ENCODE measurements at places on chromosomes 12 and 14.

DNA sequence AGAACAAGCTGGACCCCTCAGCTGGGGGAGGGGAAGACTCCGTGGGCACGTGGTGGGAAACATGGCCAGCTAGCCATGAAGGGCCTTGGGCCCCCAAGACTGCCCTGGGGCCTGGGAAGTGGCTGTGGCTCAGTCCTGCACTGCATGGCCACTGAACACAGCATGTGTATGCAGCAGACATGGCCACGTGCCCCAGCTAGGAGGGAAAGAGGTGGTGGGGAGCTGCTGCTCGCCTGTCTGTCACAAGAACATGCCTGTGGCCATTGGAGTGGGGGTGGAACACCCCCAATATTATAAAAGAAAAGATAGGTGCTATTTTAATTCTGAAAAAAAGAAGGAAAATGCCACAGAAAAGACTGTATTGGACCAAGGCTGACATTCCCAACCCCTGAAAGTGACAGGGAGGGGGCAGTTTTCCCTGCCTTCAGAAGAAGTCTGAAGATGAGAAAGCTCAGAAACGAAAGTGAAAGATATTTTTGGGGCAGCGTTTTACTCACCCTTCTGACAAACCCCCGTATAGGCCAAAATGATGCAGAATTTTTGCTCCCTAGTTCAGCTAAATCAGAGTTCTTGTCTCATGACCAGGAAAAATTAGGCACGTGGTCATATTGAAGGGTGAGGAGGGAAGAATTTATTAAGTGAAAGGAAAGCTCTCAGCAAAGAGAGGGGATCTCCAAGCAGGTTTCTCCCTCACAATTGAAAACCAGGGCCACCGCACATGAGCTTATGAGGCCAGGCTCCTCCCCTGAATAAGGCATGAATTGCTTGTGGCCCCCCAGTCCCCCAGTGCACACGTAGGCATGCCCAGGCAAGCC, 35.2 kb upstream of the PCNX1 start:
- DNase-seq, result peak; percentile 28

GRCh38 chr12:74595696-74596095, 58.1 kb downstream of the ATXN7L3B start:
- DNase-seq, result no peak

DNA sequence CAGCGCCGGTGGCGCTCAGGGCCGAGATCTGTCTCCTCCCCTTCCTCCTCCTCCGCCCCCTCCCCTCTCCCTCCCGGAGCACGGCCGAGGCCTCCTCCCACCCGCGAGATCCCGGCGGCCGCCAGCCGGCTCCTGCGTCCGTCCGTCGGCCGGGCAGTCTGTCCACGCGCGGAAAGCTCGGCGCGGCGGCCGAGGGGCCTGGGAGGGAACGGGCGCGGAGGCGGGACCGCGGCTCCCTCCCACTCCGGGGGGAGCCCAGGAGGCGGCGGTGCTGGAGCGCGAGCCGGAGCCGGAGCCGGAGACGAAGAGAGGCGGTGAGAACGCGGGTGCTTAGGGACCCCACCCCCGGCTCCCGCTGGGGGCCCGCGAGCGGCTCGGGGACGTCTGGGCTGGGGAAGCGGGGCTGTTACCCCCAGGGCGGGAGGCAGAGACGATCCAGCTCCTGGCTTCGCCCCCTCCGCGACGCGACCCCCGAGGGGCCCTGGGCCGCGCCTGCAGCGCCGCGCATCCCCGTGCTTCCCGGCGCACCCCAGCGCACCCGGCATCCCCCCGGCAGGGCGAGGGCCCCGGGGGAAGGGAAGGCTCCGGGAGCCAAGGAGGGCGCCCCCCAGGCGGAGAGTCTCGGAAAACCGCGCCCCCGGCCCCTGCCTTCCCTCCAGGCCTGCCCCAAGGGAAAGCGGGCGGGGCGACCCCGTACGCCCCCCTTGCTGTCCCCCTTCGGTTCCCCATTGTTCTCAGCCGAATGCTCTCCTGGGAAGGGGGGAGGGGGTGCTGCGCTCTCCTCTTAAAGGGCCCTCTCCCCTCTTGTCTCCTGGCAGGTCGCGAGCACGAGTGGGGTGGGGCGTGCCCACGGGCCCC, at the start of gene DTX1:
TSS of gene DTX1 (plus strand) at position 100 of the 858 bp plus-strand sequence. CDS start 1,463 bp downstream, outside the sequence.
- DNase-seq, result peak; percentile 59

GRCh38 chr12:74538491-74539258, 1.0 kb downstream of the ATXN7L3B start:
- DNase-seq, result peak; percentile 43

GRCh38 chr12:126507231-126507630, 1442.0 kb downstream of the AACS start:
- DNase-seq, result no peak

GRCh38 chr14:26554069-26554772, 43.6 kb downstream of the NOVA1 start:
- DNase-seq, result no peak

DNA sequence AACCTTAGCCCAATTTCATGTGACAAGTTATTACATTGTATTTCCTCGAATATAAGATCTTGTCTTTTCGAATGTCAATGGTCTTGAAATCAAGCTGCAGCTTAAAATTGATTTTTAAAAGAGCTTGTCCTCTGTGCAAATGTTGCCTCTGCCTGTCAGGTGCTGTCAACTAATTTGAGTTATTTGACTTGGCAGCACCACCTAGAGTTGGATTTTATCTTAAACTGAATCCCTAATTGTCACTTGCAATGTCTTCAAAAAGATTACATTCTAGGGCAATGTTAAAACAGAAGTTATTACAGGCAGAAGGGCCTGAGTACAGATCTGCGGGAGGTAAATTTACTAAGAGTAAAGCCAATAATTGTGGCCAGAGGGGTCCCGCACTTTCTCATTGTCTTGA, 26.2 kb upstream of the TUNAR start:
- no peak for DNase-seq

- no peak for DNase-seq
Measured at GRCh38 chr14:70013271-70013873, 134.2 kb downstream of the SMOC1 start.

GRCh38 chr12:71045781-71046180, 112.0 kb downstream of the TSPAN8 start:
- no peak for DNase-seq

- no peak for DNase-seq
Measured at GRCh38 chr12:120132863-120133385, 16.4 kb upstream of the RAB35 start.

DNA sequence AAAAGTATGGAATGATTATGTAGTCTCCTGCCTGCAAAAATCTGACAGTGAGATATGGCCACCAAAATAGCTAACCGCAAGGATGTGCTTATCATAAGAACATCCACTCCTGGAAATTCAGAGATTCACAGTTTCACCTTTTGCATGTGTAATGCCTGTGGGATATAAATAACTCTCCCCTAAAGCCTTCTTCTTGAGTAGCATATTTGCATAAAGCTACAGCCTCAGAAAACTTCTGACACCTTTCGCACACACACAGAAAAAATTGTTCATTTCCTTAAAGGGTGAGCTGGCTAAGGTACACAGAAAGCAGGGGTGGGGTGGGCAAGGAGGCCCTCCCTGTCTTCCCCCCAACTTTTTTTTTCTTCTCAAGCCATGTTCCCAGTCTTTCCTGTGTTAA, 3.1 kb upstream of the IGF1 start:
- no peak for DNase-seq

DNA sequence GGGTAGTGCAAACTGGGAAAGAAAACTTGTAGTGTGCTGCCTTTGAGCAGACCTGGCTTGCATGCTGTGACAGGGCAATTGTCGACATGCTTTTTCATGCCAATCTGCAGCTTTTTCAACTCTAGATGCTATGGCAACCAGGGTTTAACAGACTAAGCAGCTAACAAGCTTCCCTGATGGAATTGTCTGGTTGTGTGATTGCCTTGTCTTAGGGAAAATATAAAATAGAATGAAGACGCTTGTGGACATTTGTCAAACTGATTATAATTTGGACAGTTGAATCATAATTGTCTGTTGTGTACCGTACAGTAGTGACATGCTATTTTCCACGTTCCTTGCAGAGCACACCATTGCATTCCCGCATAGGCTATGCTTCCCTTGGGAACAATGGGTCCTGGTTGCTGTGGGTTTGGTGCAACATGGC, 113.0 kb downstream of the FOXG1 start:
- DNase-seq, result no peak

DNA sequence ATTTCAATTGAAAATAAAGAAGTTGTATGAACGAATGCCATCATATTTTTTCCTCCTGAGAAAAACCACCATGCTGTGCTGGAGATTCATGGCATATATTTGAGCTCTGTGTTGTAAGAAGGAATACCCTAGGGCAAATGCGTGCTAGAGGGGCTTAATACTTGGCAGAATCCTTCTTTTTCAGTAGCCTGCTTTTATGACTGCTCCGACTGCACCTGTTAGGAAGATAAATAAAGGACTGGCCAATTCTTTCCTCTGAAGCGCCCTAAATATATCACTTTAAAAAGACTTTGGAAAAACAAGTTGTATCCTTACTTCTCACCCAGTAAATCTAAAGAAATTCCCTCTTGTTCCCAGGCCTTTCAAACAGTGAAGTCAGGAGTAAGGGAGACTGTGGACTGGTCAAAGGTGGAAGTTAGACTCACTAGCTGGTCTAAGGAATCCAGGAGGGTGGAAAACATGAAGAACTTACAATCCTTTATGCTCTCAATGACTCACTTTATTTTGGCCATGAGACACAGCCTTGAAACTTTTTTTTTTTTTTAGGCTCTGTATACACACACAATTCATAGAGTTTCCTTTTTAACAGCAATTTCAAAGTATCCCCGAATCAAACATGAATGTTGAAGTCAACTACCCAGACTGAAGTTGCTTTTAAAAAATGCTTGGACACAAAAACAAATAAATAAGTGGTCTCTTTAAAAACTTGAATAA, 5.2 kb downstream of the MYBPC1 start:
- no peak for DNase-seq

DNA sequence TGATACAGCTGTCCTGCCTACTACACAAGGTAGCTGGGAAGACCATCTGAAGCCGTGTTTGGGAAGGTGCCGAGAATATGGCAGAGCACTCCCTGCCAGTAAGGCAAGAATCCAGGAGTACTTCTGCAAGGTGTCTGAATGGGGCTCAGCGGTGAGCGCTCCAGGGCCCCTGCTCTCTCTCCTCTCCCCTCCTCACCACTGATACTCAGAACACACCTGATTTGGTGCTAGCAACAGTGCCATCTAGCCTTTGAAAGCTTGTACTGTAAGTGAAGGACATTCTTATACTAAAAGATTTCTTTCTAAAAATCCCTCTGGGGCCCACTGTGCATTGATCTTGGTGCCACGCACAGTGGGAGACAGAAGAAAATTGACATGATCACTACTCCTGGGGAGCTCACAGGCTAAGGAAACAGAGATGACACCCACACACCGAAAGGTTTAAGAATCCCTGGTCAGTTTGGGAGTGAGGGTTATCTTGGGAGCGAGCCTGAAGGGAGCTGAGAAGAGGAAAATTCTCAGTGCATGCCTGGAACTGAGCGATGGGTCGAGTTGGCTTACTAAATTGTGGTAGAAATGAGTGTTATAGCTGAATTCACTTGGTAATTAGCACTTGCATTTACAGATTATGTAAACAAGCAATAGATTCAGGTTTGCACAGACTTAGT, 216.9 kb downstream of the NTF3 start:
- DNase-seq, result no peak

- no peak for DNase-seq
Measured at GRCh38 chr14:101110729-101111619, 207.5 kb upstream of the RTL1 start.

DNA sequence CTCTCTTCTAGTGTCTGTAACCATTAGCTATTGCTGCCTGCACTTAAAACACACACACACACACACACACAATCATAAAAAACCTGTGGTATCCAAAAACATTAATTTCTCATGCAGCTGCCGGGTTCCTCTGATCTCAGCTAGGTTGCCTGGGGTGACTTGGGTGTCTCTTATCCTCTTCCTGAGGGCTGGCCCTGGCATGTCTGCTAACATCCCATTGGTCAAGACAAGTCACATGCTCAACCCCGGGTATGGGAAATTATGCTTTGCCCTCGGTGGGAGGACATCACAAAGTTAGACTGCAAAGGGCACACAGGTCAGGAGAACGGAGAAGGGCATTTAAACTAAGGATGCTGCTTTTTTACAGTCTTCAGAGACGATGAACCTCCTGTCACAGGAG, 55.7 kb downstream of the TRPV4 start:
- no peak for DNase-seq

- DNase-seq, result no peak
Measured at GRCh38 chr12:80902711-80903110, 35.0 kb downstream of the LIN7A start.

- DNase-seq, result no peak
Measured at GRCh38 chr12:127881371-127882140, 385.4 kb upstream of the TMEM132C start.

DNA sequence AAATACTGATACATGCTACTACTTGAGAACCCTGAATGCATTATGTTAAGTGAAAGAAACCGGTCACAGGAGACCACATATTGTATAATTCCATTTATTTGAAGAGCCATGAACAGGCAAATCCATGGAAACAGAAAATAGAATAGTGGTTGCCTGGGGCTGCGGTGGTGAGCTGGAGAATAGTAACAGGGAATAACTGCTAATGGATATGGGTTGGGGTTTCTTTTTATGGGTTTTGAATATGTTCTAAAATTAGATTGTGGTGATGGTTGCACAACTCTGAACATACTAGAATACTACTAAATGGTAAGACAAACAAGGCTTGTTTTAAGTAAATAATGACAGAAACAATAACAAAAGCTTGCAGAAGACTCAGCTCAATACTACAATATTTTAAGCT, 293.0 kb downstream of the BTG1 start:
- DNase-seq, result no peak

- no peak for DNase-seq
Measured at GRCh38 chr12:115267464-115267863, 583.5 kb upstream of the TBX3 start.

DNA sequence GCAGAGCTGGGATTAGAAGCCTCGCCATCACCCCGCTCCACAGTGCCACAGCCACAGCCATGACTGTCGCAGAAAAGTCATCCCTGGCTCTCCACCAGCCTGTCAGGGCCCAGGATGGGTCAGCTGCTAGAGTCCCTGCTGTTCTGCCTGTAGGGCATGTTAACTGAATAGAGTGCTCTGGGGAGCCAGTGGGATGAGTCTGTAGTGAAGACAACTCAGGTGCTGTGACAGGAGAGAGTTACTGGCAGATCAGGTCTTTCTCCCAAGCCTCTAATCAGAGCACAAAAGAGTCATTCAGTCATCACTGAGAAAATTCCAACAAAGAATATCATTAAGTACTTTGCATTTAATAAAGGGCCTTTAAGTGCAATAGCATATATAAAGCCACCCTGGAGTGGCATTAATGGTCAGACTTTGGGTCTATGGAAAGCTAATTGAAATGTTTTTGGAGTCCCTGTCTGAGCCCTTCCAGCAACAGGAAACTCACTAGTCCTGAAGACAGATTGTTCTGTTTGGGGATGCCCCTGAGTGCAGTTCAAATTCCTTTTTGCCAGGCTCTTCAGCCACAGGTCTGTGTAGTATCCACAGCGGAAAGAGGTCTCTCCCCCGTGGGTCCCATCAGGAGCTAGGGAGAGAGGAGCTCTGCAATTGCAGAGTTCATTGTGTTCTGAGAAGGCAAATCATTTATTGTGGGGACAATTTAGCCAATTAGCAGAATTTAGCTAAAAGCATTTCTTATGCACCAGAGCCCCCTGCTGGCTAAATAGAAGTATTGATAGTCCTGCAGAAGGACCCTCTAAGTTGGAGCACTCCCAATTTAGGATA, 45.2 kb upstream of the C14orf132 start:
- no peak for DNase-seq

Measured in activated T-cell treated with anti-CD3 and anti-CD28 coated beads, Interleukin-2, amount 50 U/mL, for 1 hour (primary cell).